Effector CD4-positive, alpha-beta T cell (primary cell): ENCODE measurements at places on chromosomes 16 and 17.

DNA sequence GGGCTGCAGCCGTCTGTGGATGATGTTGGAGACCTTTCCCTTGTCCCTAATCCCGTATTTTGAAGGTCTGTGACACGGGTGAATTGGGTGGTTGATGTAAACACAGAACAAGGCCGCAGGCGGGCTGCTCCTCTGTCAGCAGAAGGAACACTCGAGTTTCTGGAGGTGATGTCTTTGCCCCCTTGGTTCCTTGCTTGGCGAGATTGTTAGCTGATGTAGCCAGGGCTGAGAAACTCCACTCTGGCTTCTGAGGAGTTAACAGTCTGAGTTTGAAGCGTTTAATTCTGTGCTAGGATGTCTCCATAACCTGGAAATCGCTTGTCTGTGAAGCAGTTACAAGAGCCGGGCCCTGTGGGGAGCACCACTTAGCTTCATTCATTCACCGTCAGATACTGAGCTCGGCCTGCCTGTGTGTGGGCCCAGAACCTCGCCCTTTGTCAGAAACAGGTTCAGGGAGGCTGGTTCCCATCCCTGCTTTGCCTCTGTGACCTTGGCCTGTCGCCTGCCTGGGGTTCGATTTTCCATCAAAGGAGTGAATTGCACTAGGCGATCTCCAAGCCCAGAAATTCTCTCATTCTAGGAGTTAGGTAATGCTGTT is 1.3 kb downstream of the MAPK8IP3 start:
- no peak for DNase-seq

DNA sequence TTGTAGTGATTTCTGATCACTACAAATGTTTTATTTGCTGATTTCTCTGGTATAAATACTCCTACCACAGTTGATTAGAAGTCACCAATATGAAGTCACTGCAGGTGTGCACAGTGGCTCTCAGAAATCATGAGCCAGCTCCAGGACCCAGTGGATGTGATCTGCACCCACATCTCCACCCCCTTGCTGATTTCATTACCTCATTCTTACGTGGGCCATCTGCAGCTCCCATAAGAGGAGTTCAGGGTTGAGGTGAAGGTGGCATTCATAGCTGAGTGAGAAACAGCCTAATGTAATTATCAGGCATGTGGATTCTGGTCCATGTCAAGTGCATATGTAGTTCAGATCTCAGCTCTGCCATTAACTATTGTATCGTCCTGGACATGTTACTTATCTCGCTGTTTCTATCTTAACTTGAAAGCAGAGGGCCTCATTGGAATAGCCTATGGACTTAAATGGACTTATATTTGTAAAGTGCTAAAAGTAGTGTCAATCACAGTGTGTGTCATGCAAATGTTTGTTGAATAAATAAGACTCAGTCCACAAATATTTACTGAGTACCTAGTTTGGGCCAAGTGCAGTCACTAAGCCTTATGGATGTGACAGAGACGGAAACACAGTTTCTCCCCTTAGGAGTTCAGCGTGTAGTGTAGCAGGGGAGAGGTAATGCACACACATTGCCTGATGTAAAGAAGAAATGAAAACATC is 40.7 kb upstream of the ZKSCAN2 start:
- DNase-seq, result no peak

GRCh38 chr17:40910441-40910841 is 25.4 kb upstream of the KRT20 start:
- no peak for DNase-seq

DNA sequence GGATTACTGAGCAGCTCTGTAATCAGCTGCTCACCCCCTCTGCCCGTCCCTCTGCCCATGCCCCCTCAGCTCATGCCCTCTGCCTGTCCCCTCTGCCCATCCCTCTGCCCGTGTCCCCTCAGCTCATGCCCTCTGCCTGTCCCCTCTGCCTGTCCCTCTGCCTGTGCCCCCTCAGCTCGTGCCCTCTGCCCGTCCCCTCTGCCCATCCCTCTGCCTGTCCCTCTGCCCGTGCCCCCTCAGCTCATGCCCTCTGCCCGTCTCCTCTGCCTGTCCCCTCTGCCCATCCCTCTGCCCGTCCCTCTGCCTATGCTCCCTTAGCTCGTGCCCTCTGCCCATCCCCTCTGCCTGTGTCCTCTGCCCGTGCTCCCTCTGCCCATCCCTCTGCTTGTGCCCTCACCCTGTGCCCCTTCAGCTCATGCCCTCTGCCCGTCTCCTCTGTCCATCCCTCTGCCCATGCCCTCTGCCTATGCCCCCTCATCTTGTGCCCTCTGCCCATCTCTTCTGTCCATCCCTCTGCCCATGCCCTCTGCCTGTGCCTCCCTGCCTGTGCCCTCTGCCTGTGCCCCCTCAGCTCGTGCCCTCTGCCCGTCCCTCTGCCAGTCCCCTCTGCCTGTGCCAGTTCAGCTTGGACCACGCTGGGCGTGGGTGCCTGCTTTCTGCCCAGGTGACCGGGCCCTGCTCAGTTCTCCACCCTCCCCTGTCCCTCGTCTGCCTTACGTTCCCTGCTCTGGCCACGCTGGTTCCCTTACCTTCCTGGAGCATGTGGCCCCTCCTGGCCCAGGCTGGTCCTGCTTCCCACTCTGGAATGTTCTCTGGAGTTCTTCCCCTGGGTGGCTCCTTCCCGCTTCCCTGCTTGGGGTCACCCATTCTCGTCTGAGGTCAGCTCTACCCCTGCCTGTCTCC is 97.6 kb downstream of the NPIPB11 start:
- DNase-seq, result no peak

GRCh38 chr17:60524463-60525327 is 1.3 kb downstream of the APPBP2 start:
- no peak for DNase-seq

GRCh38 chr17:956905-957304 is 22.7 kb downstream of the NXN start:
- no peak for DNase-seq

- DNase-seq, result peak; percentile 52
Measured at GRCh38 chr16:1057252-1057932, 15.2 kb upstream of the SSTR5 start.

DNA sequence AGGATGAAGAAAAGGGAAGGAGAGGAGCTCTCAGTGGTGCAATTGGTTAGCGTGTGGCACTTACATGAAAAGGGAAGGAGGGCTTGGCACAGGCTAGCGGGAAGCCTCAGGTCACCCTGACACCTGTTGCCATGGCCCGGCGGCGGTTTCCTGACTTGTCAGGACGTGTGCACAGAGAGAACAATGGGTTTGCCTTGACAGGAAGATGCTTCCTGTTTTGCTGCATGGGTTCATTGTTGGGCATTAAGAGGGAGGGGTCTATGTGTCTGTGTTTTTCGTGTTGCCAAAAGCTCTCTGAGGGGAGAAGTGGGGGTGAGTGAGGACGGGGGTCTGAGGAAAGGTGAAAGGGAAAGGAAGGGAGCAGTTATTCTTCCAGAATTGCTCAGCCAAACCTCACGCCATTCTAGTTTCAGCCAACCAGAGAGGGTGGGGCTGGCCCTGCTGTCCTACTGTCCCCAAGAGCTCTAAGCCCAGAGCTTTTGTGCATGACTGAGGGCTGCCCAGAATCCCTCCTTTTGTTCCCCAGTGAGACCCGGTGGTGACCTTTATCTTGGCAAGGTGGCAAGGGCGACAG is 17.1 kb upstream of the CCR7 start:
- DNase-seq, result peak; percentile 51

GRCh38 chr17:29090108-29090507 is 47.2 kb downstream of the PIPOX start:
- DNase-seq, result no peak

- DNase-seq, result no peak
Measured at GRCh38 chr16:81838794-81839193, 59.7 kb downstream of the PLCG2 start.

DNA sequence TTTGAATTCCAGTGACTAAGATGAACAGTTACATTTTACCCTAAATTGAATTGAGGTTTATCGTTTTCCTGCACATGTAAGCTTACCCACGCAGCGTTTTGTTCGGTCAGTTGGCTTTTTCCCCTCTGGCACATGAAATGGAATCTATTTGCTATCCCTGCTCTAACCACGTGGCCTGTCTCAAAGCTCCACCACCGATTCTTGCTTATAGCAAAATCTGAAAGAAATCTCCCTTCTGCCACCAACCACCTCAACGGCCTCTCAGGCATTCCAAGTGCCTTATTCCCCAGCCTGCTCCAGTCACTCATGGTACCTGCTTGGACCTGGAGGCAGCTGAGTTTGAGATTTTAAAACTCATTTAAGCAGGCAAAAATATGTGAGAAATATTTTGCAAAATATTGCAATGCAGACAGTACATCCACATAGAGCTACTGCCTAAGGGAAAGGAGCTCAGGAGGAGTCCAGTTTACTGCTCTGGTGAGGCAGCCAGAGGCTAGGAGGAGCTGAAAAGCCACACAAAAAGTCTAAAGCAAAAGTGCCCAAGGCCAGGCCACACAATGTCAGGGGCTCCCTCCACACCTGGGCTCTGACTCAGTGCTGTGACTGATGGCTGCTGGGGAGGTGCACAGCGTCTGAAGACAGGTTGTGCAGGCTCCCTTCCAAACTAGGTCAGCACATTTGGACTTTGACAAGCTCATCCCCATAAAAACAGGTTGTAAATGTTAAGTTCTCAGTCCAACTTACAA is 26.4 kb downstream of the ARHGAP17 start:
- DNase-seq, result no peak

- DNase-seq, result peak; percentile 18
Measured at GRCh38 chr17:32909787-32910369, 18.1 kb upstream of the TMEM98 start.

GRCh38 chr17:13619462-13619861 is 17.7 kb upstream of the HS3ST3A1 start:
- no peak for DNase-seq

DNA sequence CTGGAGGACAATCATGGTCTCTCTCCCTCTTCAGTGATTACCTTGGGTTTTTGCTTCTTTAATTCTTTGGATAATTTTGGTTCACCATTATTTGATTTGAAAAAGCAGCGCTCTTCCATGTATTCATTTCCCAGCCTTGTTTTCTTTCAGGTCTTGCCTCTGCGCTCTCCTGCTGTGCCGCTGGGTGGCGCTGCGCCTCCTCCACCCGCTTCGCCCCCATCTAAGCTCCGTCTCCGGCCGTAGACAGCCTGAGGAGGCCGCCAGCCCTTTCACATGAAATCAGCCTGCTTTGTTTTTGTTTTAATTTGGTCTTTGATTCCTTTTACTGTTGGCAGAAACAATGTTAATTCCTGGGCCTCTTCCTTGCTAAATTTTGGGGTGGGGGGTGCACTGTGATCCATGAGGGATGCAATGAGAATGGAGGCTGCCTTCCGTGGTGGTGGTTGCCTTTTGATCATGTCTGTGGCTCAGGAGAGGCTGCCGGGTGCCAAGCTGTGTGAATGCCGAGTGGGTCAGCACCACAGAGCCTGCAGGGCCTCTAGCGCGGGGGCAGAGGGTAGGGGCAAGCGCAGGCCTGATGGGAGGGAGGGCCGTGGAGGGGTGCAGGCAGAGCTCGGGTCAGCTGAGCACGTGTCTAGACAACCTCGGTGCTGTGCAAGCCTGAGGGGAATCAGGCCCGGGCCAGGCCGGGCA is 64.1 kb downstream of the PLD6 start:
- peak; percentile 33 for DNase-seq

DNA sequence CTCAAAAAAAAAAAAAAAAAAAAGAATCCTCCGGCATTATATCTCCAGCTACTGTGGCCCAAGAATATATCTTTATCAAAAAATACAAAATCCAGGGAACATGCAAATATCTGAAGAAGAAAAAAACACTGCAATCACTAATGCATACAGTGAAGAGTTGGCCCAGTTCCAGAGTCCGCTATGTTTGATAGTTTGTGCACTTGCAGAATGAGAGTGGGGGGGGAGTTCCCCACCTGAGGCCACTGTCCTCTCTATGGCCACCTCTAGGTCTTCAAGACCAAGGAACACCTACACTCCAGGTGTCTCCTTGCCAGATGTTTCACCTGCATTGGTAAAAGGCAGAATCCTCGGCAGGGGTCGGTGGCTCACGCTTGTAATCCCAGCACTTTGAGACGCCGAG is 4.0 kb downstream of the ZNF785 start:
- no peak for DNase-seq

DNA sequence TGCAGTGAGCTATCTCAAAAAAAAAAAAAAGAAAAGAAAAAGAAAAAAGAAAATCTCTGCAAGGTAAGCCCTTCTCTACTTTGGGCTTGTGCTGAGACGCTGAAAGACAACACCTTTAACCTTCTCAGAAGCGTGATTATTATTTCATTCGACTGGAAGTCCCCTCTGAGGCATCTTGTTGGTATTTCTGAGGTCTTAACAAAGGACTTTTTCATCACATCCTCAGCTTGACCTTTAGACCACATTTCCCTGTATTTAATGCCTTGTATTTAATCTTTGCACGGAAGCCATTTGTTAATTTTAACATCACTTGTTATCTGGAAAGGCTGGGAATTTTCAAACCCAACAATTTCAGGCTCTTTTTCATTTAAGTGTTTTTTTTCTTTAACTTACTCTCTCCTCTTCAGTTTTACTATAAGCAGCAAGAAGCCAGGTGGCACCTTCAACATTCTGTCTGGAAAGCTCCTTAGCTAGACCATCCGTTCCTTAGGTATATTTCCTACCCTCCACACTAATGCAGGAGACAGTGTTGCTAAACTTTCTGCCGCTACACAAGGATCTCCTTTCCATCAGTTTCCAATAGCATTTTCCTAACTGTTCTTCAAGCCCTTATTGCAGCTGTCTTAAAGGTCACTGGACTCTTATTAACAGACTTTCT is 10.3 kb downstream of the KCTD13 start:
- DNase-seq, result no peak

- DNase-seq, result no peak
Measured at GRCh38 chr17:15944759-15945526, at the start of gene ADORA2B. Gene ADORA2B (plus strand): TSS chr17:15945130. CDS start chr17:15945249, 119 bp downstream.

GRCh38 chr17:79581324-79581932 is 29.4 kb downstream of the RBFOX3 start:
- no peak for DNase-seq

- DNase-seq, result no peak
Measured at GRCh38 chr16:72023962-72024361, 15.4 kb downstream of the DHODH start.

- DNase-seq, result no peak
Measured at GRCh38 chr17:57275071-57275764, 18.9 kb downstream of the MSI2 start.

- DNase-seq, result no peak
Measured at GRCh38 chr17:39655105-39655504, 10.0 kb upstream of the TCAP start.

GRCh38 chr16:85104821-85105391 is 7.4 kb downstream of the CIBAR2 start:
- DNase-seq, result no peak

- DNase-seq, result no peak
Measured at GRCh38 chr16:80120899-80121521, 419.8 kb upstream of the DYNLRB2 start.

GRCh38 chr16:75702242-75702641 is 981 bp upstream of the DUXB start:
- no peak for DNase-seq

DNA sequence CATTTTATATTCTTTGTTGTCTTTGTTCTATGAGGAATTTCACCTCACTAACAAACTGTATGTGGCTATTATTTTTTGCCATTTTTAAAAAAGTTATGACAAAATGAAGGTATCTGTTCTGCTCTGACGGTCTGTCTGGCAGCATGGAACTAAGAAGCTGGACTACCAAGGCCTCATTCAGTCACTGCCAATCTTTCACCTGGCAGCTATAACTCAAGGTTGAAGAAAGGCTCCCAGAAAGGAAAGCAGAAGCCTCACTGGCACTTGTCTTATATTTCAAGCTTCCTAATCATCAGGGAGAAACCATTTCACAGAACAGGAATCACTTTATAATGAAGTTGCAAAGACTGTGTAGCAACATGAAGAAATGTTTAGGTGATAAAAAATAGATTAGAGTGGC is 18.7 kb upstream of the SLC6A4 start:
- DNase-seq, result no peak

- DNase-seq, result peak; percentile 47
Measured at GRCh38 chr16:3963203-3963602, 82.7 kb upstream of the CREBBP start.
